ENCODE measurements at places on chromosomes 4 and X.

GRCh38 chr4:10729366-10729765 is 44.8 kb upstream of the CLNK start:
- no peak for DNase-seq

- DNase-seq: no peak
Measured at GRCh38 chr4:1832690-1833089, 23.3 kb downstream of the LETM1 start.

GRCh38 chr4:173682609-173683008 is 152.6 kb upstream of the HAND2 start:
- no peak for DNase-seq

DNA sequence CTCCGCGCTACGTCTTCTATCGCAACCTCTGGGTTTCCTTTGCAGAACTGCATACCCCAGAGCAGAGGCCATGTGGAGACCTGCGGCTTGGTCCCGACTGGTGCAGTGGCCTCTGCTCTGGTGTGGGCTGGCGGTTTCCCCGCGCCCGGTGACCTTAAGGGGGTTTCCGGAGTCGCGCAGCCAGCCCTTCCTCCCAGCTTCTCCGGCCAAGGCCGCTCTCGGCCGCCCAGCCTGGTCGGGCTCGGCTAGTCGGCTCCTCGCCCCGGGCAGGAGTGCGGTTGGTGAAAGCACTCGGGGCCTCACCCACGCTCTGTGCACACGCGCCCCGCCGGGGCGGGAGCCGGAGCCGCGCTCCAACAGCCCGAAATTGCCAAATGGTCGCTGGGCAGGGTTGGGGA is 84.9 kb downstream of the BCOR start:
- no peak for DNase-seq

DNA sequence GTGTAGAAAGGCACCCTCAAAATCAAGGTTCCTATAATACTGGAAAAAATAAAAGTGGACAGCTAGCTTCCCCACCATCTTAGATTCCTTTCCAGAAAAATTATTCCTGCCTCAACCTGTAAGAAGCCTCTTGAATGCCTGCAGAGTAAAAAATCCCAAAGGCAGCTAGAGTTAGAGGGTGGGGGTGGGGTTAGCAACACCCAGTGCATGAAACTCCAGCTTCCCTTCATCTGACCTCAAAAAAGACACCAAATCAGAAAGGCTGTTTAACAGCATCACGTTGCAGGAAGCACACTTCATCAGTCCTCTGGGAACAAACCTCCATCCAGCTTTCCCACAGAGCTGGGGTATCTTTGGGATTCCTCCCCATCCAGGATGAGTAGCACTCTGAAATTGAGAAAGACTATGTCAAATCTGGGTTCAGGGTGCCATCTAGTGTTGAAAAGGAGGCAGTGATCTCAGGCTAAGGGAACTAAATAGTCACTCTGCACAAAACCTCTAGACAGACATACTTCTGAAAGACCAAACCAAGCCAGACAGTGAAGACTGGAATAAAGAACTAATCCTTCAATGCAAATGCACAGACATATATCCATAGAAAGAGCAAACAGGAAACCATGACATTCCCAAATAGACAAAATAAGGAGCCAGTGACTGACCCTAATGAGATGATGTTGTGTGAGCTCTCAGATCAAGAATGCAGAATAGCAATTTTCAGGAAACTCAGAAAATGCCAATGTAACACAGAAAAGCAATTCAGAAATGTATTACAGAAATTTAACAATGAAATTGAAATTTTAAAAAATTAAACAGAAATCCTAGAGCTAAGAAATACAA is 97.9 kb downstream of the ARHGEF9 start:
- peak; percentile 0 for DNase-seq

DNA sequence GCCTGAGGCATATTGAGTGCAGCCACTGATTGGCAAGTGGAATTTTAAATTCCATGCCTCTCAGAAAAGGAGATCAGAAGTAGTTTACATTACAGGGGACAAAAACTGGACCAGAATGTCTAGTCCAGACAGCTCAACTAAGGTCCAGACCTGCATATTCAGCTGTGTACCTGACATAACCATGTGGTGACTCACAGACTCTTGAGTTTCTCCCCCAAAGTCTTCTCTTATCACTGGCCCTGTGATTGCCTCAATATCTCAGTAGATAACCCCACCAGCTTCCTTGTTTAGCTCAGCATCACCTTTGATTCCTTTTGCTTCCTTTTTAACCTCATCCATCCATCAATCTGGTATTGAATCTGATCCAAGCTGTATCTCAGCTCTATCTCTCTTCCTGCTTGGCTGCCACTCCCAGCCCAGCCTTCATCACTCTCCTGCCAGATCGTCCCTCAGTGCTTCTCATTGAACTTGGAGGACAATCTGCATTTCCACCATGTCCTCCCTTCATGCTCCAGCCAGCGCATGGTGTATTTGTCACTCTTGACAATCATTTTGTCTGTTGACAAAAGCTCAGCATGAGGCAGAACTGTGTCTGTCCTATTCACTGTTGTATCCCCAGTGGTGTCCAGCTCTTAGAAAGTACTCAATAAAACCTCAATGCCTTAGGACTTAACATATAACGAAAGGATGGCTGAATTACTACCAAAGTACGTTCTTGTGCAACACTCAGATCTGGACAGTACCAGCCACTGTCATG is 27.8 kb upstream of the SLC2A9 start:
- no peak for DNase-seq

- no peak for DNase-seq
Measured at GRCh38 chrX:82912382-82912781, 595.7 kb upstream of the POU3F4 start.

DNA sequence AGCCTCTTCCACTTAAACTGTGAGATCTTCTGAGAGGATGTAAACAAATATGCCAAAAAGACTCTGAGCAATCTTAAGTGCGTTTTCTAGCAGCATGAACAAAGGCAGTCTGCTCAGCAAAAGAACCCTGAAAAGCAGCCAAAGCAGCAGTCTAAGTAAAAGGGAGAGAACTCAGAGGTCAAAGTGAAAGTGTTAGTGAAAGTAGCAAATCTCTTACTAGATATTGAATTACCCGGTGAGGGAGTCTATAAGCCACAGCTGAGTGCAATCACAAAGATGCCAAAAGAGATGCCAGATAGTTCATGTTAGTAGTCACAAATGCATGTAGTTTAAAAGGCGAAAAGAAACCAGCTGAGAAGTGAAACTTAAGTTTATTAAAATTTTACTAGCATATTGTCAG is 7.9 kb upstream of the GNRHR start:
- no peak for DNase-seq

GRCh38 chr4:171279131-171279530 is 534.1 kb upstream of the GALNTL6 start:
- no peak for DNase-seq

DNA sequence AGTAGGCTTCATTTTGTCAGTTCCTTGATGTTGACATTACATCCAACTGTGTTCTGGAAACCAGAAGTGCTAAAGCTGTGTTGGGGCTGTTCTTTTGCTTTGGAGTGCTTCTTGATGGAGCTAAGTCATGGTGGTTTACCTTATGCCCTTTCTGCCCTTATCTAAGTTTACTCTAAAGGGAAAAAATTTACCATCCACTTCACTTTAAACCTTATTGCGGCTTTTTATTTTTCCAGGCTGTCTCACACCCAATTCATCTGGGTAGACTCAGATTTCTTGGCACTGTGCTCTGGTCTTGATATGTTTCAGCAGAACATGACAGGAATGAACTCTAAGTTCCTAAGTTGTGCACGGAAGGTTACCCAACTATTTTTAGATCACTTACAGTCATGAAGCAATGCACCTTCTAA is 104.7 kb upstream of the TTC29 start:
- peak; percentile 46 for DNase-seq

DNA sequence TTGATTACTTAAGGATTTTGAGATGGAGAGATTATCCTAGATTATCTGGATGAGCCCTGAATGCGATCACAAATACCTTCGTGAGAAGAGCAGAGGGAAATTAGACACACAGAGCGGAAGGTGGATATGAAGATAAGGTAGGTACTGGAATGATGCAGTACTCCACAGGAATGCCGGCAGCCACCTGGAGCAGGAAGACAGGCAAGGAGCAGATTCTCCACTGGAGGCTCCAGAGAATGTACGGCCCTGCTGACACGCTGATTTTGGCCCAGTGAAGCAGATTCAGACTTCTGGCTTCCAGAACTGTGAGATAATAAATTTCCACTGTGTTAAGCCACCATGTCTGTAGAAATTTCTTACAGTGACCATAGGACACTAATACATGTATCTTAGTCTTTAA is 79.4 kb upstream of the PITX2 start:
- no peak for DNase-seq

GRCh38 chr4:126291886-126292285 is 977.1 kb downstream of the FAT4 start:
- DNase-seq: no peak

DNA sequence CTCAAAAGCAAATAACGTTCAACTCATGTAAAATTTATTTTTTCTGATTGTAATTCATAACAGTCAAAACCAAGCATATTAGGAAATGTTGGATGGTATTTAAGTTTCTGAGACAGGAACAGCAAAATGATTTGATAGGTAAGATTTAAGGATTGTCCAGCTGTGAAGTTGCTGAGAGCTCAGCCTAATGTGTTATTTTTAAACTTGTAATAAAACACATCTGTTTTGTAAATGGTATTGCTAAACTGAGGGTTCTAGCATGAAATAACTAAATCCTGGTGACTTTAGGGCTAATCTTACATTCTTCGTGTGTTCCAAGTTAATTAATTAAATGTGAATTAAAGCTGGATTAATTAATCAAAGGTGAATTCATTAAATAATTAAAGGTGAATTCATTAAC is 13.3 kb downstream of the TLR10 start:
- no peak for DNase-seq

DNA sequence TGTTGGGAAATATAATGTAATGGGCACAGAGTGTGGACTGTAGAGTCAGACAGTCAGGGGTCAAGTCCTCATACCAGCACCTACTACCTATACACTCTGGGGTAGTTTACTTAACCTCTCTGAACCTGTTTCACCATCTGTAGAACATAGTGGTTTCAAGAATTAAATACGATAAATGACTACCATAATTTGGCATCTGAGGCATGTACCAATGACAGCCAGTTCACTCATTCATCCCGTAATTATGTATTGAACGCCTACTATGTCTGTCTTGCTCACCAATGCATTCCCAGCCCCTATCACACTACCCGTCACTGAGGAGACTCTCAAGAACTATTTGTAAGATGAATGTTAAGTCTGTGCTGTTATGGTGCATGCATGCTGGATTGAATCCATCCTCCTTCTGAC is 2.0 kb upstream of the FGB start:
- peak; percentile 9 for DNase-seq

DNA sequence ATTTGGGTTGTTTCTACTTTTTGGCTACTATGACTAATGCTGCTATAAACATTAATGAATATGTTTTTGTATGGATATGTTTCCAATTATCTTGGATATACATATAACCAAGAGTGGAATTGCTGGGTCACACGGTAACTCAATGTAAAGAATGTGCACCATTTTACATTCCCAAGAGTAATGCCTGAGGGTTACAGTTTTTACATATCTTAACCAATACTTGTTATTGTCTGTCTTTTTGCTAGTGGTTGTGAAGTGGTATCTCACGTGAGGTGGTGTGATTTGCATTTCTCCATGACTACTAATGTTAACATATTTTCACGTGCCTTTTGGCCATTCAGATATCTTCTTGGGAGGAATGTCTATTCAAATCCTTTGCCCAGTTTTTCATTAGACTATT is 200.3 kb upstream of the MAB21L2 start:
- no peak for DNase-seq

DNA sequence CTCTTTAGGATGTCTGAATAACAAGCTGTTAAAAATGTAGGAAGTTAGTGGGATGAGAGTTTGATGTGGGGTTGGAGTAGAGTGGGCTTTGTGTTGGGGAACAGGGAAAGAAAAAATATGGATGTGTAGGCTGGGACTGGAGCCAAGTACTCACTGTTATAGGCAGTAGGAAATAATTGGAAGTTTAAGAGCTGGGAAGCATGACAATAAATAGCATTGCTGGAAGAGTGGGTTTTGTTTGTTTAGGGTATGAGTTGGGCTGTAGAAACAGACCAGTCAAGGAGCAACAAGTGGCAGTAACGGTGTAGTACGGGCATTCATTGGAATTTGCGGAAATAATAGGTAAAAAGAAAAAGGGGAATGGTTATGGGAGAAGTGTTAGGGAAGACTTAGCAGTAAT is 81.6 kb downstream of the KDM6A start:
- no peak for DNase-seq

DNA sequence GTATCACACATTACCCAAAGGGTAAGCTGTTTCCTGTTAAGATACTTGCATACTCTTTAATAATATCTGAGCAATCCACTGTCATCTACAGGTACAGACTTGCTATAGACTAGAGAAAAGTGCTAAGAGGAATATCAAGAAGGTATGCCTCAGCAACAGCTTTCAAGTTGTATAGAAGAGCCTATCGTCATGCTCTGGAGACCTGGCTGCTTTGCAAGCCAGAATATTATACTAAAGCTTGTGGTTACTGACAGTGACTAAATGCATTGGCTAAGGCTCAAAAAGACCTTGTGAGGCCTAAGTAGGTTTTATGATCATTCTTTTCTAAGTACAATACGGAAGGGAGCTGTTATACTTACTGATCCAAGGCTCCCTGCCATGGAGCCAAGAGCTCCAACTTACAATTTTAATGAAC is 11.3 kb downstream of the LAMP2 start:
- DNase-seq: peak; percentile 24

DNA sequence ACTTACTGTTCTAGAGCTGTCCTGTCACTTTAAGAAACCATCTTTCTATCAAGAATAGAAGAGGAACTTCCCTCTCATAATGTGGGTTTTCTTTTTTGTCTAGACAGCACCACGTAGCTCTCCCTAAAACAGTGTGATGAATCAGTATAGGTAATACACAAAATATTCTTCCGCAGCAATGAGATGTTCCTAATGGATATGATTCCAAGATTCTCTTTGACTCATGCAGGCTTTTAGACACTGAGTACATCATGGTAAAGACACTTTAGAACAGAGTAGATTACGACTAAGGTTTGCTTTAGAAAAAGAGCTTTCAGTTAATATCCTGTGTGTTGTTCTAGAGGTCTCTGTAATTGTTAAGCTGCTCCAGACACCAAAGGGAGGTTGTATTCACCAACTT is 69.8 kb downstream of the PTTG2 start:
- no peak for DNase-seq

GRCh38 chrX:134544513-134545151 is 84.7 kb downstream of the HPRT1 start:
- no peak for DNase-seq

Measured in amniotic stem cell (primary cell).